ENCODE measurements at places on chromosomes 5 and 9.

GRCh38 chr5:126640866-126641265, 40.1 kb downstream of the PHAX start:
- no peak for DNase-seq

GRCh38 chr9:1453636-1454035, 403.5 kb downstream of the DMRT2 start:
- no peak for DNase-seq

DNA sequence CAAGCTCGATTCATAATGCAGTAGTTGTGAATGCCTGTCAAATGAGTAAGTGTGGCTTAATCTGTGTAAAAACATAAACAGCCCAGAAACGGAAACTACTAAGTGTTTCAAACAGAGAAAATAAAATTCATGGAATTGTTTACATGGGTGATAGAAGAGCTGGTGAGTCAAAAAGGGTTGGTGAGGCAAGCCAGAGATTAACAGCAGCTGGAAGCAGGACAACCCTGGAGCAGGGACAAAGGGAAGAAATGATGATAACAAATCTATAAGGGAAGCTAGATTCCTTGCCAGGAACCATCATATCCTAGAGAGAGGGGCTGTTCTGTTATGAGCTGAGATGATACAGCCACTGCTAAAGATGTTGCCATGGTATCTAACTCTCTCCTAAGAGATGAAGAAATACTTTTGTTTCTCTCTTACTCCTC, 18.0 kb upstream of the PRR16 start:
- DNase-seq: no peak

GRCh38 chr9:68547417-68547816, 6.7 kb upstream of the TMEM252 start:
- no peak for DNase-seq

- DNase-seq: no peak
Measured at GRCh38 chr5:89190515-89191265, 307.7 kb upstream of the MEF2C start.

DNA sequence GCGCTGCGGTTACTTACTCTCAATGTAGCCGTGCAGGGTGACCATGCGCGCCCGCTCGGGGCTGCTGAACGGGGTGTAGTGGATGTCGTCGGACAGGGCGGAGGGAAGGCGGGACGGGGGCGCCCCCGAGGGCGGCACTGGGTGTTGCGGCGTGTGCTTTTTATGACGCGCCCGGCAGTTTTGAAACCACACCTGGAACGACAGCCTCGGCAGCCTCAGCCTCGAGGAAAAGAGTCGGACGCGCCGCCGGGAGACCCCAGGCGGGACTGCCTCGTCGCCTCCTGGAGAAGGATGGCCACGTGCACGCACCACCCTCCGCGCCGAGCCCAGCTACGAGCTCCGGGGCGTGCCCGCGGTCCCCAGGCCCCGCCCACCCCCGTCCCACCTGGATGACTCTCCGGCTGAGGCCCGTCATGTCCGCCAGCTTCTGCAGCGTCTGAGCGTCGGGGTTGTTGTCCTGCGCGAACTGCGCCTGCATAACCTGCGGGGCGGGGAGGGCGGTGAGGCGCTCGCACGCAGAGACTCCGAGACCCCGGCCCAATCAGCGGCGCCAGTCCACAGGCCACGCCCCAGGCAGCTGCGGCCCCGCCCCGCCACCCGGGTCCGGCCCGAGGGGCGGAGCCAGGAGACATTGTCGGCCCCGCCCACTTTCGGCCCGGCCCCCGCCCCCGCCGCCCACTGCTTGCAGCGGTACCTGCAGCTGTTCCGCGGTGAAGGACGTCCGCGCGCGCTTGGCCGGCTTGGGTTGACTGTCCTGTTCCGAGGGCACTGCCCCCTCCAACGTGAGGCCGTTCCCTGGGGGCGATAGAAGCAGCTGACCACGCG, 15.0 kb downstream of the LHX6 start:
- peak; percentile 79 for DNase-seq

GRCh38 chr5:117088176-117088575, 513.6 kb upstream of the SEMA6A start:
- no peak for DNase-seq

DNA sequence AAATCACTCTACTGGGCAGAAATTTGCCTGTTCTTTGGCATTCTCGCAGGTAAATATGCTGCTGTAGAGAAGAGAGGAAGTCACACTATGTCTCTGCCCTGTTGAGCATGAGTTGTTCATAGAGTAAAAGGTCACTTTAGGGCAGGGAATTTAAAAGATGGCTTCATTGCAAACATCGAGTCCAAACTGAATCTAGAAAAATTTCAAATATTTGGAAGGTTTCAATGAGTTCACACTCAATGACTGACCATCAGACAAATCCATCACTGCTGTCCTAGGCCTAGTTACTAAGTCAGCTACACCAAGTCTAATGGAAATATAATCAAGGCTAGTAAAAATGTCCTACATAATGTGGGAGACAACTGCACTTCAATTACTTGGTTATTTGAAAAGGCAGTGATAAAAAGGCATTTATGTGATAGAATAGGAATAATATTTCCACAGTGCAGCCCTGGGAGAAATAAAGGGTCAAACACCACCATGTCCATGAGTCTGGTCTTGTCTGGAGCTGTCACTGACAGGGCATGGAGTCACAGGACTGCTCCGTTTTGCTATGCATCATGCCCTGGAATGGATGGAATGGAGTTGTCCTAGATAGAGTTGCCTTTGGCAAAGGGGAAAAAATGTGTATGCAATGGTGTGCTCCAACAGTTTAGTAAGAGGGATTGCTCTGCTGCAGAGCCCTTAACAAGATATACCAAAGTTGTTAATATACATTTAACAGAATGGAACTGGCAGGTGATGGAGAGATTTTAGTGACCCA, 218.5 kb upstream of the DAPK1 start:
- DNase-seq: no peak

- DNase-seq: no peak
Measured at GRCh38 chr5:6188976-6189375, 189.4 kb downstream of the MED10 start.

DNA sequence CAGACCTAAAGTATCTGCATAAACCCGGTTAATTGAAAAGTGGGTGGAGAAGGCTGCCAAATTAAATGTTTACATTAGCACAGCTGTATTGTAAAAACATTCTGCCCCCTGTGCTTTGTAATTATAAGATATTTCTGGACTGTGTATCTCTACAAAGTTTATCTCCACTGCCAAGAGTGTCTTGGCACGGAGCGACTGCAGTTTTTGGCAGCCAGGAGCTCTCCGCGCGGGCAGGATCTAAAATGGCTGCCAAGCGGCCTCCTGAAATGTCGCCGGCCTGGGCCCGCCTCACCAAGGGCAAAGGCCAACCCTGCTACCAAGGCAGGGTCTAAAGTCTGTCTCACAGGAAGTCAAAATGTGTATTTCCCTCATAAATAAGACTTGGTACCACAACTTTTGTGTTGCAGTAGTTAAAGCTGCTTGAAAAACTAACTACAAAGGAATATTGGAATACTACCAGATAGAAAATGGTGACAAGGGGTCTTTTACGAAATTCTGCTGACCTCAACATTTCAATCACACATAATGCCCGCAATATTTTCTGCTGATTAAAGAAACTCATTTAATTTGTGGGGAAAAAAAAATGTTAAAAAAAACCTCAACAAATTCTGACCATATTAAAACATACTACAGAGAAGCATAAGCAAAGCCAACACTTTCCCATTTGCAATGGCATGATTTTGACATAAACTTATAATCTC, 110.4 kb downstream of the NFIB start:
- DNase-seq: no peak

- no peak for DNase-seq
Measured at GRCh38 chr5:103232393-103232999, 26.1 kb upstream of the MACIR start.

DNA sequence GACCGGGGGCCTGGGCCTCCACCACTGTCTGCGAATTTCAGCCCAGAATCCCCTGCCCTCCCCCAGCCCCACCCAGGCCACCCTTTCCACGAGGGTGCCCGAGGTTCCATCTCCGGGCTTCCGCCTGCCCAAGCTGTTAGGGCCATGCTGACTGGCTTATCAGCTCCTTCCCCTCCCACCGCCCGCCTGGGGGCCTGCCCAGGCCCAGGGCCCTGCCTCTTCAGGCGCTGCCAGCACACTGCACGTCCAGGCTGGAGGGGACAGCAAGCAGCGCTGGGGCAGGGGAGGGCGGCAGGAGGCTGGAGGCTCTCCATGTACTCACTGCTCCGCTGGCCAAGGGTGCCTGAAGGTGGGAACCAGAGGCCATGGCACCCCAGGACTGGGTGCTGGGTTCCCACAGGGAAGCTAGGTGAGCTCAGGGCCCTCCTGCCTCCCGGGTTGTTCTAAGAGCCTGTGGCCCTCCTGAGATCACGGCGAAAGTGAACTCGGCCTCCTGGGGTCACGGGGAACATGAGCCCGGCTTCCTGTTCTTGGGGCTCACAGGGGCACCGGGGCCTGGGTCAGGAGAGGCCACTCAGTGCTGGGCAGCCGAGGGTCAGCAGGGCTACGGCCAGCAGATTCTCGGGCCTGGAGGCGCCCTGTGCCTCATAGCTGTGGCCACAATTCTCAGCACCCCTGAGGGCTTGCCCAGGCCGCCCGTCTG, 57.7 kb upstream of the EGFL7 start:
- DNase-seq: no peak

DNA sequence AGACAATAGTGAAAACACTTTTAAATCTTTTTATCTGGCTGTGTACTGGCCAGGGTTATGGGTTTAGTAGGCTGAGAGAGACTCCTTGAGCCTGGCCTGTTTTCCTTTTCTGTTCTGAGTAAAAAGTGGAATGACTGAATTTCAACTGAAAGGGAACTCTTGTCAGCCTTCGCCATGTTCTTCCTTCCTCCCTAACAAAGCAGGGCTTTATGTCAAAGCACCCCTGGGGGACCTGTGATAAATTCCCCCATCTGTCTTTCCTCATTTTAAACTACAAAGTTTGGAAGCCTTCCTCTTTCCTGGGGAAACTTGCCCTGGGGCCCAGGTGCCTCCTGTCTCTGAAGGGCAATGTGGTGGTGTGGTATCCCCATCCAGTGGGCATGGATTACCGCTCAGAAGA, 29.7 kb downstream of the LARP1 start:
- no peak for DNase-seq

DNA sequence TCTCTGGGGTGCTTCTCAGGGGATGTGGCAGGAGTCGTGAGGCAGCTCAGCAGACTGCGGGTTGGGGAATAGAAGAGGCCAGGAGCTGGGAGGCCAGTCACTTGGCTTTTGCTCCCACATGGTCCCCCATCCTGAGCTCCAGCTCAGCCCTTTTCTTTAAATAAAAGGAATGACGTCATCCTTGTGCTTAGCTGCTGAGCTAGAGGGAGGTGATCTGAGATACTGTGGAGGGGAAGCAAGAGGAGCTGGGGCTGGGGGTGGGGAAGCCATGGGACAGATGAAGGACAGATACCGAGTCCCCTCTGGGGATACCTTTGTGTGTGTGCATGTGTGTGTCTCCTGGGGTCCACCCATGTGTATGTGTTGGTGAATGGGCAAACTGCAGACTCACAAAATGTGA, 89.0 kb upstream of the ARAP3 start:
- no peak for DNase-seq

- DNase-seq: no peak
Measured at GRCh38 chr5:141873933-141874261, 4.3 kb downstream of the PCDH1 start.

Measured in GM19239 (cell line).